Spinal cord (tissue), 10 donors: ENCODE measurements at places on chromosomes 2 and 18. TPM values are rescaled to one million over a fixed set of nuclear protein-coding genes. Genes with fewer than 3 reads are reported as not detected.

The GATA6 gene
- 4.6 TPM for total RNA-seq

The C2orf80 gene
- 15.7 TPM for total RNA-seq

The RAX gene
- total RNA-seq = not detected

The RUFY4 gene
- total RNA-seq = 0.06 TPM

The ZCCHC2 gene
- 15.5 TPM for total RNA-seq

The NETO1 gene
- total RNA-seq = 10.0 TPM

The TBC1D8 gene
- total RNA-seq = 16.7 TPM

The CDH19 gene
- 10.9 TPM for total RNA-seq

The FBXO36 gene
- 10.6 TPM for total RNA-seq

The SATB2 gene
- 8.2 TPM for total RNA-seq

The ABCB11 gene
- total RNA-seq = 0.66 TPM

The VWA3B gene
- 1.5 TPM for total RNA-seq
